ENCODE measurements at places on chromosomes 3 and 15.

- no peak for DNase-seq
These were observed 70.0 kb upstream of the ACP3 start for GRCh38 chr3:132247211-132247610.

DNA sequence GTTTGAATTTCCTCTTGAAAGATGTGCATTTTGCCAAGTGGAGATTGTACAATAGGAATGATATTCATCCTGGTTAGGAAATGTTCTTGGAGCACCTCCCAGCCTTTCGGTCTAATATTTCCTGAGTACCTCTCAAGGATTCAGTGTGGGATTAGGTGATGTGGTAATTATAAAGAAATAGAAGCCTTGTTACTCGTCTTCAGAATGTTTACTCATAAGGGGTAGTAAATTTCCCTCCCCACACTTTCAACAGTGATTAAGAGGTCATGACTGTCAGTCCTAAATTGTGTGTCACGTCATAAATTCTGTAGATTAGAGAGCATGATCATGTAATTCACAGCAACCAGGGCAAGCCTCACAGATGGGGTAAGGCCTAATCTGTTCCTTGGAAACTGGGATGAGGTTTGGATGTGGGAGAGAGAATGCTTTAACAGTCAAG is 633.1 kb upstream of the TBL1XR1 start:
- DNase-seq = no peak

DNA sequence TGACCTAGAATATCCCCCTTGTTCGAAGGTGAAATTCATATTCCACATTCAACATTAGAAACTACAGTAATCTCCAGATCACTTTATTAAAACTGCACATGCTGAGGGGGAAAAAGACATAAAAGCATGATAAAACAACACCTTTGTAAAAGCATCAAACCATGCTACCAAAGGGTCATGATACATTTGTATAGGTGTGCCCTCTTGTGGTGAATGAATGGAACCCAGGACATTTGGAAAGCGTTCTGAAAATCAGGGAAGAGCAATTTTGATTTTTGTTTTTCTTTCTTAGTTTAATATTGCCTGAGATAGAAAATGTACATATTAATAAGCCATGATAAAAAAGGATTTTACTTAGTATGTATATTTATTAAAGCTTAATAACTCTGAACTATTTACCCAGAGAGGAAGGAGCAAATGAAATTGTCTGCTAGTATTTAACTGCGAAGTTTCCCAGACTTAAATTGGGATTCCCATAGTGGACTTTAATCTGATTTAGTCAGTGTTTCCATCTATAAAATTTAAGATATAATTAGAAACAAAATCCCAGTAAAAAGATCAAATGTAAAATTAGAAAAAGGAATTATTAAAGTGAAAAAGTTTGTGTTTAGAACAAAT is 105.8 kb upstream of the ARL6 start:
- no peak for DNase-seq

DNA sequence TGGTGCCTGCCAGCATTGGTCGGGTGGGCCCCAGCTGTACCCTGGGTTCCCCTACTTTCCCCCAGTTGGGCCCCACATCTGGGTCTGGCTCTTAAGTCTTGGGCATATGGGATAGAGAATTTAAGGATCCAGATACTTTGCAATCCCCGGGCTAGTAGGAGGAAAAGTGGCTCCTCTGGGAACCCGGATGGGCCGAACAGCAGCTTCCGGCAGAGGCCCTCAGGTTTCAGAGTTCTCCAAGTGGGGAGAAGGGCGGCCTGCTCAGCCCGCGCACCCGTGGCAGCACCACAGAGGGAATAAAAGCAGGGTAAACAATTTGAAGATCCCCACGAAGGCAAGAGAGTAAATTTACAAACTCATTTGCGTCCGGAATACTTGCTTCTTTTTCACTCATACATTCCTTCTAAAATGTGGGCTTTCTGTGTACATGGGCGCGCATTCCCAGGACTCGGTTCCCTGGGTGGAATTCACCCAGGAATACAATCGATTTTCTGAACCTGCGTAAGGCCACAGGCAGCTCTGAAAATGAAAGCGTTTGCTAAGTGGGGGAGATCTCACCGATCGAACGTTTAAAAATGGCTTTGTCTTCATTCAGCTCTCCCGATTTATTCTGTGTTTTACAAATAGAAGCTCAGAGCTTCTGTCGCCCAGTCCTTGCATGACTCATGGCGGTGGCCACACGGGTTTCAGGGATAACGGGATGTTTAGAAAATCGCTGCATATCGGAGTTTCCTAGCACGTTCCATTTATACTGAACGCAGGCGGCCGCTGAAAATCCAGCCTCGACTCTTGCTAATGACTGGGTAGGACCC is 74.0 kb upstream of the POLG start:
- no peak for DNase-seq

DNA sequence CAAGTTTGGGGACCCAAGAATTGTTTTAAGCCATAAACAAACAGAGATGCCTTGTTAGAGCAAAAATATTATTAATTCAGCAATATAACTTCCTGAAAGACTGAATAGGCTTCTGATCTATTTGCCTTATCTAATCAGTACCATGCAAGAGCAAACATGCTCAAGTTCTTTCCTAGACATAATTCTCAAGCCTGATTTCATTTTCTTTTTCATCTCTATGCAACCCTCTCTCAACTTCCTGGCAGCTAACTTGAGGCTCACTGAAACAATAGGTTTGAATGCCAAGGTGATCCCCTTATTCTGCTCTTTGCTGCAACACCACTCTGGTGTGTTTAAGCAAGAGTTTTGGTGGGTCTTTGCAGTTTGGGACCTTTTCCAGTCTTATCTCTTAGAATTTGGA is 230.9 kb upstream of the CD96 start:
- DNase-seq = no peak

- no peak for DNase-seq
These were observed 47.0 kb downstream of the HCN4 start for GRCh38 chr15:73321496-73322450.

DNA sequence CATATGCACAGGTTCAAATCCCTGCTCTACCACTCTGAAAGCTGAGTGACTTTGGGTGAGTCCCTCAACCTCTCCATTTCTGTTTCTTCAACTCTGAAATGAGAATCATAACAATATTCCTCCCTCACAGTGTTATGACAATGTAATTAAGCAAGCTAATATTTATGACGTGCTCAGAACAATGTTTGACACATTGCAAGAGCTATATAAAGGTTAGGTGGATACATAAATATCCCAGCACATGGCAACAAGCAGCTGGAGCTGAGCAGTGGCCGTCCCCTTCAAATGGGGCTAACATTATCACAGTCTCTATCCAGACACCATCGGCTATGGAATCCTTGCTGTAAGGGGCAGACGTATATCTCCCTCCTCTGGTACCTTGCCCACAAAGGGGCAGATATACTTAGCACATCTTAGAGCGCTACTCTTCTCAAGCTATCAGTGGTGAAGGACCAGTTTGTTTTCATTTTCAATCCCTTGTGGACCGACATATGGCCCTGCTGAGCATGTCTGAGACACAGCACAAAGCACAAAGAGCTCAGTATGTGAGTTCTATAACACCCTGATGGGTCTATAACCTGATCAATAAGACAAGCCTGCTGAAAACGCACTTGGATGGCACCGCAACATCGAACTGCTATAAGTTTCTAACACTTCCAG is 80.9 kb downstream of the PRICKLE2 start:
- no peak for DNase-seq

DNA sequence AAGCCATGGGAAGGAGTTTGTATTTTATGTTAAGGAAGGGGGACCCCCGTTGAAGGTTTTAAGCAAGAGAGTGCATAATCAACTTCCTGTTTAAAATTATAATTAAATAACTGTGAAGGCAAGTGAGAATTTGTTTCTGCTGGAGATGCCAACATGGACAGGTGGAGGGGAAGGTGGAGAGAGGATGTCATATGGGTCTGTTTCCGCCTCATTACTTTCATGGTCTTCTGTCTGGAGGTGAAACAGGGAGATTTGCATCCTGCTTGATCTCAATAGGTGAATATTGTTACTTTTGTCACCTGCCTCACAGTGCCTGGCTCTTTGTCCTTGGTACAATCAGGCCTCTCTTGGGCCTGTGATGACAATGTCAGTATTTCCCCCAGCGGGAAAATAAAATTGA is 300.6 kb upstream of the LMCD1 start:
- no peak for DNase-seq

Measured in esophagus squamous epithelium (tissue), 5 donors.